GM23338 (cell line): ENCODE measurements at places on chromosomes 5 and 9. TPM values are rescaled to one million over a fixed set of nuclear protein-coding genes. Genes with fewer than 3 reads are reported as not detected.

- H3K4me1 ChIP-seq: peaks cover 10% of the 10 kb centered on the region
- peaks cover 45% of the 10 kb centered on the region for H3K27me3 ChIP-seq
- peak; percentile 89 for DNase-seq
Observed at GRCh38 chr5:98769210-98769958, 4.1 kb upstream of the RGMB start.

- no peak overlapping the region for H3K27ac ChIP-seq
- H3K36me3 ChIP-seq: peaks cover 27% of the 10 kb centered on the region
- H3K4me1 ChIP-seq: no peaks in the 10 kb centered on the region; the same call in 1 of the 2 replicates
- H3K4me3 ChIP-seq: no peak overlapping the region
- H3K27me3 ChIP-seq: no peaks in the 10 kb centered on the region
Observed at GRCh38 chr5:36164461-36164860, 12.6 kb downstream of the SKP2 start.

DNA sequence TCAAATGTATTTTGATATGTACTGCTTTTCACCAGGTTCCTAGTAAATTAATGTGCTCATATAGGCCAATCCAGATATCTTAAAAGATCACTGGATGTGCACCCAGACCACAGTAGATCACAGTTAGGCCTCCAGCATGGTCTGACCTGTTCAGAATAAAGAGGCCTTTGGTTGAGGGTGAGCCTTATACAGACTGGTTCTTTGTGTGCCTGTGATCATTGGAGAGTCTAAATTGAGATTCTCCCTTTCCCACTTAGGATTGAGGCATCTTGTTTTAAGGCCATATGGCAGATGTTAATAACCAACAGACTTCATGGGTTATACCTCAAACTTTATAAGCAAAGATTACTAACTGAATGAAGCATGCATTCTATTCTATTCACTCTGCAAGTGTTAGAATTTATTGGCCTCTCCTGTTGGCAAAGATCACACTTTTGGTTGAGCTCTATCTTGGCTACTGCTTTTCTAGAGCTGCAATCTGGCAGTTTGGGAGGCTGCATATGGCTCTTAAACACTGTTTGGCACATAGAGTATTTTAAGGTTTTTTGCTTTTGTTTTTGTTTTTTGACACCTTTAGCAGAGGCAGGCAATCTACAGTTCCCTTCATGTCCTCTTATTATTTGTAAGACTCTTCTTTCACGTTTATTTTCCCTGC lies 8.5 kb downstream of the CHSY3 start:
- H3K27ac ChIP-seq: no peak overlapping the region
- H3K36me3 ChIP-seq: no peaks in the 10 kb centered on the region
- H3K4me3 ChIP-seq: no peak overlapping the region
- H3K27me3 ChIP-seq: peaks cover 4% of the 10 kb centered on the region

- peaks cover 16% of the 10 kb centered on the region; the same call in 1 of the 2 replicates for H3K4me1 ChIP-seq
Observed at GRCh38 chr9:95120781-95121370, 196.6 kb downstream of the FANCC start.

DNA sequence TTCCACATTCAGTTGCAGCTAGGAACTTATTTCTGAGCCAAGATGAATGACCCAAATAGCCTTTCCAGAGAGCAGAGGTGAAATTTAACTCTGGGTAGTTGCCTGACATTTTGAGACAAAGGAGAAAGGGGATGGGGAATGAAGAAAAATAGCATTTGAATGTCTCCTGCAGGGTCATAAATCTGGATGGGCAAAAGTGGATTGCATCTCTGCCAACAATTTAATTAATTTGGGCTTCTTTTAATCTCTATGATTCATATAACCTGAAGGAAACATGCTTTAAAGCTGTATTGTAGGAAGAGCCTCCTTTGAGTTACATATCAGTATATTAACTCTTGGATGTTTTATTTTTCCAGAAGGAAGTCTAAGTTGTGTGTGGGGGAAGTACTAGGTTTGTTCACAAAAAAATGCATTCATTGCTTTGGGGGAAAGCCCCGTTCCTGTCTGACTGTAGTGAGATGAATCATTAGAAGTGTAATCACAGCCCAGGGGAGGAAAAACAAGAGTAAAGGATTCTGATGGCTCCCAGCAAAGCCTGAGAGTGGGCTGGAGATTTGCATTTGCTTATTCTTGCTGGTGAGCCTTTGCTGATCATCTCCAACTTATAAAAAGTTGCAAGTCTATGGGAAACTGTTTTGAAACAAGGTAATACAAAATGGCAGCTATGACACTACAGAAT lies 133.0 kb upstream of the IQGAP2 start:
- DNase-seq: no peak
- H3K4me1 ChIP-seq: no peaks in the 10 kb centered on the region; the same call in 1 of the 2 replicates
- no peak overlapping the region for H3K4me3 ChIP-seq
- no peaks in the 10 kb centered on the region for H3K27me3 ChIP-seq
- no peak overlapping the region for H3K27ac ChIP-seq
- no peaks in the 10 kb centered on the region for H3K36me3 ChIP-seq

DNA sequence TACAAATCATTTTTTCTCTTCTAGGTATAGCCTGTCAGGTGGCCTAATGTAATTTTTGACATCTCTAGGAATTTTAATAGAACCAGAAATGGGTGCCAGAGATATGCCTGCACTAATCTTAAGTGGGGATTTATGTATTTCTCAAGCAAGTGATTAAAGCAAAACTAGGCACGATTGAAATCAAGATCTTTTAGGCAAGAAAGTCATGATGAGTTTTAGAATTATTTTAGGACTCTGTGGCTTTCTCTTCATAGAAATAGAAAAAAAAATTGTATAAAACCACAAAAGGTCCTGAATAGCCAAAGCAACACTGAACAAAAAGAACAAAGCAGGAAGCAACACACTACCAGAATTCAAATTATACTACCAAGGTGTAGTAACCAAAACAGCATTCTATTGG lies 952 bp upstream of the AMACR start:
- DNase-seq: no peak
- peak overlapping the region; percentile 96 for H3K27ac ChIP-seq
- 0 out of 2 replicates have a peak, but pooled peaks cover 3% of the 10 kb centered on the region for H3K36me3 ChIP-seq
- H3K27me3 ChIP-seq: no peaks in the 10 kb centered on the region

- H3K27me3 ChIP-seq: peaks cover 95% of the 10 kb centered on the region
- H3K36me3 ChIP-seq: no peaks in the 10 kb centered on the region
- peaks cover 72% of the 10 kb centered on the region for H3K4me1 ChIP-seq
- peak overlapping the region; percentile 69 for H3K4me3 ChIP-seq
Observed at GRCh38 chr5:93579692-93580062, 1.3 kb downstream of the NR2F1-AS1 start.

- no peak overlapping the region for H3K4me3 ChIP-seq
- no peaks in the 10 kb centered on the region for H3K36me3 ChIP-seq
- no peaks in the 10 kb centered on the region for H3K27me3 ChIP-seq
- DNase-seq: no peak
- no peak overlapping the region for H3K27ac ChIP-seq
- H3K4me1 ChIP-seq: peaks cover 14% of the 10 kb centered on the region
Observed at GRCh38 chr5:131381777-131382176, 117.9 kb downstream of the CDC42SE2 start.

The SEMA4D gene
- total RNA-seq: 48.0 and 63.0 TPM in 2 replicates
